ENCODE measurements at places on chromosomes 1 and 21.
A peak's percentile ranks its signal among the peaks of the same experiment; 100 is the strongest.

DNA sequence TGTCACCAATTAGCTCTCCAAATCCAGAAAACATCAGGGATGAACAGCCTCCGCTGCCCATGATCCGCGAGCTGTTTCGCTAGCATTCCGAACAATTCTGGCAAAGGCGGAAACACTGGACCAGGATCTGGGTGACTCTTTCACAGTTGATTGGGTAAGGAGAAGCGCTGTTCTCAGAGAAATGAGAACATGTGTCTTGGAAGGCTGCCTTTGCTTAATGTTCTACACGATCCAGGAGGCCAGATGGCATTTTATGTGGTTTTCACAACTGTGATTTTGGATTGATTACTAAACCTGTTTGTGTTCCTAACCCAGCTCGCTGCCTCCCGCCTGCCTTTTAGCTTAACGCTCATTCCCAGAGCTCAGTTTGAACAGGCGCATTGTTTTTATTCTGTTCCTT lies 144.0 kb downstream of the KIF26B start:
- peak; percentile 45 for DNase-seq

GRCh38 chr1:48523558-48523957 lies 51.6 kb upstream of the SPATA6 start:
- no peak for DNase-seq

GRCh38 chr1:40944841-40945430 lies 34.6 kb upstream of the CTPS1 start:
- DNase-seq = no peak

DNA sequence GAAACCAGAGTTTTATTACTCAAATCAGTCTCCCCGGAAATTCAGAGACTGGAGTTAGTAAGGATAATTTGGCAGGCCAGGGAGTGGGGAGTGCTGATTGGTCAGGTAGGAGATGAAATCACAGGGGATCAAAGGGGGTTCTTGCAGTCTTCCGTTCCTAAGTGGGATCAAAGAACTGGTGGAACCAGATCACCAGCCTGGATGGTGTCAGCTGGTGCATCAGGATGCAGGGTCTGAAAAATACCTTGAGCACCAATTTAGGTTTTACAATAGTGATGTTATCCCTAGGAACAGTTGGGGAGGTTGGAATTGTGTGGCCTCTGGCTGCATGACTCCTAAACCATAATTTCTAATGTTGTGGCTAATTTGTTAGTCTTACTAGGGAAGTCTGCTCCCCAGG lies 1.4 kb upstream of the CD101 start:
- no peak for DNase-seq

- peak; percentile 61 for DNase-seq
These were observed 52.4 kb upstream of the USP1 start for GRCh38 chr1:62384276-62385005.

GRCh38 chr21:42688841-42689371 lies 35.5 kb downstream of the PDE9A start:
- no peak for DNase-seq

DNA sequence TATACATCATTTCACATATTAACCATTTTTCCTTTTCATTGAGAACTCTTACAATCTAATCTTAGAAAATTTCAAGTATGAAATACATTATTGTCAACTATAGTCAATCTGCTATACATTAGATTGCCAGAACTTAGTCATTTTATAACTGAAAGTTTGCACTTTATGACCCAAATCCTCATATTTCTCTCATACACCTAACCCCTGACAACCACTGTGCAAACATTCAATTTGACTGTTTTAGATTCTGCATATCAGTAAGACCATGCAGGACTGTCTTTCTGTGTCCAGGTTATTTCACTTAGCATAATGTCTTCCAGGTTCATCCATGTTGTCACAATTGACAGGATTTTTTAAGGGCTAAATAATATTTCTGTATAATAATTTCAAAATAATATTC lies 1299.0 kb upstream of the B3GALT2 start:
- DNase-seq = no peak

DNA sequence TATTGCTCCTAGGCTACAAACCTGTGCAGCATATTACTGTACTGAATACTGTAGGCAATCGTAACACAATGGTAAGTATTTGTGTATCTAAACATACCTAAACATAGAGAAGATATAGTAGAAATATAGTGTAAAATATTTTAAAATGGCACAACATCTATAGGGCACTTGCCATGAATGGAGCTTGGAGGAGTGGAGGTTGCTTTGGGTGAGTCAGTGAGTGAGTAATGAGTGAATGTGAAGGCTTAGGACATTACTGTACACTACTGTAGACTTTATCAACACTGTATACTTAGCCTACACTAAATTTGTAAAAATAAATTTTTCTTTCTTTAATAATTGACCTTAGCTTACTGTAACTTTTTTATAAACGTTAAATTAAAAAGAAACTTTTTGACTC lies 7.9 kb downstream of the LEFTY2 start:
- DNase-seq = peak; percentile 70

DNA sequence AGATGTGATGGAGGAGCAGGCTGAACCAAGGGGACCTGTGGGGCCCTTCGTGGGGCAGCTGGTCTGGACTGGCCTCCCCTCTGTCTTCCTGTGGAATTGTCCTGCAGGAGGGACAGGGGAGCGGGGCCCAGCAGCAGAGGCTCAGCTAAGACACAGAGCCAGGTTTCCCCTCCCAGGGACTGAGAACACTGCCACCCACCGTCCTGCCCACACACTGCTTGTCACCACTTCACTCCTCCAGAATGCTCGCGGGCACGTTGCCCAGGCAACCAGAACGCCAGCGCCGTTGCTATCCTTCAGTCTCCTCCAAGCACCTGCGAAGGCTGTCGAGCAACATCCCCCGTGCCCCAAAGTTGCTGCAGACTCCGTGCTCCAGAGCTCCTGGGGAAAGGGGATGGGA lies 46.4 kb downstream of the AJAP1 start:
- no peak for DNase-seq

GRCh38 chr1:21192871-21193270 lies 16.2 kb upstream of the EIF4G3 start:
- DNase-seq = no peak

- peak; percentile 66 for DNase-seq
These were observed 8.7 kb downstream of the CAPZB start for GRCh38 chr1:19476450-19477190.

GRCh38 chr1:234897754-234898454 lies 230.7 kb downstream of the TOMM20 start:
- DNase-seq = no peak

DNA sequence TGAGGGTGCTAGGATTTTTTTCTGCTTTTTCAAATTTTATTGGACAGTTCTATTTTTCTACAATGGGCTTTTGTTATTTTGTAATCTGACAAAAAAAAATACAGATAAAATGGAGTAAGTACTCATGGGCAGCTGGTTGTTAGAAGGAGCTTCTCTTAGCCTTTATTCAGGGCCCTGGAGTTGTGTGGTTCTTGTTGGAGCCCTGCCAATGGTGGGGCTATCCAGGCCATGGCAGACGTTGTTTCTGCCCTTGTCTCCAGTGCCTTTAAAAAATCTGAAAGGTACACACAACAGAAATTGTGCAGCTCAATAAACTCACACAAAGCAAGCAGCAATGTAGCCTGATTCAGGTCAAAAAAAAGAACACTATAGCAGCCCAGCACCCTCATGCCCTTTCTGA lies 153.5 kb upstream of the GALNT2 start:
- no peak for DNase-seq

- DNase-seq = no peak
These were observed 9.1 kb downstream of the C21orf58 start for GRCh38 chr21:46314441-46315020.

- no peak for DNase-seq
These were observed 157.0 kb upstream of the EDN2 start for GRCh38 chr1:41641475-41641814.

GRCh38 chr1:183590244-183591191 lies at the start of gene NCF2:
Gene NCF2 (minus strand): TSS chr1:183590459. CDS start chr1:183590329, 130 bp downstream.
- peak; percentile 28 for DNase-seq

GRCh38 chr1:28602536-28603439 lies 10.7 kb downstream of the RAB42 start:
- DNase-seq = peak; percentile 75

- DNase-seq = no peak
These were observed 115.7 kb downstream of the GRIK3 start for GRCh38 chr1:36918604-36919003.

DNA sequence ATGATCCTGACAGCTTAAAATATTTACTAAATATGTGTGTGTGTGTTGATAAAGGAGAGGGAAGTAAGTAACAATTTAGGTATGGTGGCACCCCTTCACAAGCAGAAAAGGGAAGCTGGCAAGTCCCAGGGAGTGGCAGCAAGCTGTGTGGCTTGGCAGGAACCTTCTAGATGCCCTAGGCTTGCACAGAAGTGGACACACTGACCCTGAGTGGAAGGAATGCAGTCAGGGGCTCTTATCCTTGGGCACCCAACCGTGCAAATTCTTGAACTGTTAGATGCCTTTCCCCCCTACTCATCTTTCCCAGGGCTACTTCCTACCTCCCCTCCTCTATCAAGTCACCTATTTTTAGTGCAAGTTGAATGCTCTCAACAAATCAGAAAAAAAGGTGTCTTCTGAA lies 18.9 kb downstream of the ACP6 start:
- DNase-seq = no peak

DNA sequence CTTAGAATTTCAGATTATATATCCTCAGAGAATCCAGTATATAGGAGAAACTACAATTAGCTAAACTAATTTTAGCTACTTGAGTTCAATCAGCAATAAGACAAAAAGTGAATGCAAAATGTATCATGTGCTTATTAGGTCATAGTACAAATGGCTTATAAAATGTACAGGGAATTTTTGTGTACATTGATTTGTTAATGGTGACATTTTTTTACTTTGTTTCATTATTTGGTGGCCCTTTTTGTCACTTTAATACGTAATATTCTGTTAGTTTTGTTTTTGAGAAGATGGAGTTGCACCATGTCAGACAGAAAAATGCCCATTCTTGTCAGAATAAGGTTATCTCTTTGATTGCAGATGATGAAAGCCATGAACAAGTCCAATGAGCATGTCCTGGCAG lies 33.6 kb downstream of the CC2D1B start:
- DNase-seq = no peak

DNA sequence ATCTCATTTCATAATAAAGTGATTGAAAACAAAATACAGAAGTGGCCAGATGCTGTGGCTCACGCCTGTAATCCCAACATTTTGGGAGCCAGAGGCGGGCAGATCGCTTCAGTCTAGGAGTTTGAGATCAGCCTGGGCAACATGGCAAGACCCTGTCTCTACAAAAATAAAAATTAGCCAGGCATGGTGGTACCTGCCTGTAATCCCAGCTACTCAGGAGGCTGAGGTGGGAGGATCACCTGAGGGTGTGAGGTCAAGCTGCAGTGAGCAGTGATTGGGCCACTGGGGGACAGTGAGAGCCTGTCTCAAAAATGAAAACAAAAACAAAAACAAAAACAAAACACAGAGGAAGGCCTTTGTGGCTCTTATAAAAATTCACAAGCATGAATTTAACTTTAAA lies 38.6 kb downstream of the TRIM33 start:
- DNase-seq = no peak

Measured in amniotic epithelial cell (primary cell).